ENCODE measurements at places on chromosomes 7 and 10.

DNA sequence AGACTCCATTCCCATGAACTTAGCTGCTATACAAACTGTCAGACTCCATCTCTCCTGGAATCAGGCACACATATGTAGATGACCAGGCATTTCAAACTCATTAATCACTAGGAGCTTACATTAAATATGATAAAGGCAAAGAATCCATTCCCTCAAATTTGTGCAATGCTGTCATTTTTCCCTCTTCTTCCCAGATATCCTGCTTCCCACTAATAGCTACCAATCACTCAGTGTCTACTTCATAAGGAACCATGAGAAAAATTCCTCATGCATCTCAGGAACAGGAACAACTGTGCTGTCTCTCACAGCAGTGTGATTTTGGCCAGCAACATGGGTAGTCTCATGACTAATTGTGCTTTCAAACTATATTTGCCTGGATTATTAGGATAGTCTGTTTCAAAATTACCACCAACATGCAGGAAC is 133.9 kb downstream of the DKK1 start:
- peak; percentile 53 for DNase-seq

GRCh38 chr7:70637726-70638125 is 494.2 kb upstream of the GALNT17 start:
- no peak for DNase-seq

GRCh38 chr7:36372156-36372555 is 17.5 kb upstream of the ANLN start:
- DNase-seq, result no peak

DNA sequence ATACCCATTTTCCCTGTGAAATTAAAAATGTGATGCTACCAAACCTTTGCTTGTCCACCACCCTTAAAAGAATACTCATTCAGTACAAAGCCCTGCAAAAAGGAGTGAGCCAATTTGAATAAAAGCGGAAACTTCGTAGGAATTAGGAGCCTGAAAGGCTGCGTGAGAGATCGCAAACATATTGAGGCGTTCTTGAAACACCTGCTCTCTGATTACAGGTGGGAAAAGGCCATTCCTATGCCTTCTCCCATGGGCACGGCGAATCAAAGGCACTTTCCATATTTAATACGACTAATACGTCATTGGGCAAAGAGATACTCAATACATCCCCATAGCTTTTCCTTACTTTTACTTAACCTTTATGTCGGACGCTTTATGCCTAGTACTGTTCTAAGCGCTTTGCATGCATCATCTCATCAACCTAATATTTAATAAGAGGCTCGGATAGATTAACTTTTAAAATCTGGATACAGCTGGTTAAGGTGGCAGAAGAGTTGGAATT is 30.9 kb upstream of the KMT2E start:
- no peak for DNase-seq

DNA sequence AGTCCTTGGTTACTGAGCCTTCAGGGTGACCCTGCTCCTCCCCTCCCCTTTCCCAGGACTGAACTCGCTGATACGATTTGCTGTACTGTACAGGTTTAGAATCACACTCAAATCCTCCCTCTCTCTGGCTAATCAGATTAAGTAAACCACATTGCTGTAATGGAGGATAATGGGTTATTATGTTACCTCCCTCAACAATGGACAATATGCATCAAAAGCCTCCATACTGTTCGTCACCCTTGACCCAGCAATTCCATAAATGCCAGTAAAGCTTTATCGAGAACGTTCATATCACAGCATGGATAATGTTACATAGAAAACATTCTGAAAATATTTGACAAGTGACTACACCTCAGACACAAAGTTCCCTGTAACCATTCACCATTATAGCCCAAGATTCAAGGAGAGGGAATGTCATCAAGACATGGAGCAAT is 61.7 kb downstream of the FAM107B start:
- DNase-seq, result no peak

DNA sequence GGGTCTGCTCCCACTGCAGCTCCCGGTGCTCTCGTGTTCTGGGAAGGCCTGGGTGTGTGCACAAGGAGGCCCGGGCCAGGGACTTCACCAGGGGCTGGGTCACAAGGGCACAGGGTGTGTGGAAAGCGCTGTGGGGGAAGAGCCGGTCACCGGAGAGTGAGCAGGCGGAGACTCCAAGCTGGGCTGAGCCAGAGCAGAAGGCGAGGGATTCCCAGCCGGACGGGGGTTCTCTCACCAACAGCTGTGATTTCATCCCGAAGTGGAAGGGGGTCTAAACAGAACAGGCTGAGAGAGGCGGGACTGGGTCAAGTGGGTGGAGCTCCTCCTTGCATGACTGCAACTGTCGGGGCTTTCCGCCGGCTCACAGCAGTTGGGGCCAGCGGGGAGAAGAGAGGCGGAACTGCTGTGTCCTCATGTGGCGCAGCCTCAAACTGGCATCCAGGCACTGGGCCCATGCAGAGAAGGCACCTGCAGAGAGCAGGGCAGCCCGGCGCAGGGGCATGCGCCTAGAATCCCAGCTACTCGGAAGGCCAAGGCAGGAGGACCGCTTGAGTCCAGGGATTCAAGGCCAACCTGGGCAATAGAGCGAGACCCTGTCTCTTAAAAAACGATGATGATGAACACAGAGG is 7.6 kb upstream of the ORAI2 start:
- no peak for DNase-seq

GRCh38 chr7:51026341-51026740 is 243.6 kb upstream of the GRB10 start:
- DNase-seq, result no peak

DNA sequence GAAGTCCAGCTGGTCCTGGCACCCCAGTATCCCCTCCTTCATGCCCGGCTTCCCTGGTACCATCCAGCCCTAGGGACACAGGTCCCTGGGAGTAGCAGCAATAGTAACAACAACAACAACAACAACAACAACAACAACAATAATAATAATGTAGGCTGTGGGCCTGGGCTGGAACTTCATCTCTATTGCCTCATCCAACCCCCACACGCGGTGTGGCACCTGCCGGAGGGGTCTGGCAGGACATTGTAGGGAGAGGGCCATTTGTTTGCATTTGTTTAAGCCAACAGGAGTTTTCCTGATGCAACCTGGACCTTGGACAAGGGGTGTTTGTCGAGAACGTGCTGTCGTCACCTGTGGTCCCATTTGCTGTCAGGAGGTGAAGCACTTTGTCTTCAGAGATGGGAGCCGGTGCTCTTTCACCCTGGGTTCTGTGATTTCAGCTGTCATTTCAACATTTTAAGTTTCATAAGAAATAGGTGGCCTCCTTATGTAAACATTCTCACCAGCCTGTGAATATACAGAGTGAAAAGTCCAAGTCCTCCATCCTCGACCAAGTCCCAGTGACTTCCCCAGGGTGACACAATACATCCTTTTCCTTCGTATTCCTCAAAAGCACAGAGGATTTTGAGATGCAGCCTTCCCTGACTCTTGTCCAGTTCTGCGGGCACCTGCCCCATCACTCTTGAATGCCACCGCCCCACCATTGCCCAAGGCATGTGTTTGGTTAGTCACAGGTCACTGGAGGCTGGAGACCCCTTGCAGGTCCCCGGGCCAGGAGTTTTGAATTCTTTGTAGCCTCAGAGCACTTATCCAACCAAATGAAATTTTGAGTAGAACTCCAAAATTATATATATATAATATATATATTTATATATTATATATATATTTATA is 9.2 kb downstream of the LHPP start:
- no peak for DNase-seq

DNA sequence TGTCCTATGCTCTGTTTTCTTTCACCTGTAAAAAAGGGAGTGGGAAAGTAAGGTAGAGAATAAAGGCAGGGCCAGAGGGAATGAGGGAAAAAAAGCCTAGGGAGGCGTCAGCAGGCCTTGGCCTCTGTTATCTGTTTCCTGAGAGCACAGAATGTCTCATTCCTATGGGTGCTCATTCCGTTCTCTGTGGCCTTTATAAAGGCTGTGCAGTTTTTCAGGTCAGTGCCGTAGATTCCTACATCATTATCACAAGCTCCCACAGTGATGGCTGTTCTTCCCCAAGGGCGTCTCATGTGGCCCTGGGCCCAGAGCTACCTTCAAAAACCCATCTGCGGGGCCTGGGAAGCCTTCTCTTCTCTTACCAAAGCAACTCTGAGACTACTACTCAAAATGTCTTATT is 16.7 kb upstream of the AKR1B10 start:
- DNase-seq, result no peak

DNA sequence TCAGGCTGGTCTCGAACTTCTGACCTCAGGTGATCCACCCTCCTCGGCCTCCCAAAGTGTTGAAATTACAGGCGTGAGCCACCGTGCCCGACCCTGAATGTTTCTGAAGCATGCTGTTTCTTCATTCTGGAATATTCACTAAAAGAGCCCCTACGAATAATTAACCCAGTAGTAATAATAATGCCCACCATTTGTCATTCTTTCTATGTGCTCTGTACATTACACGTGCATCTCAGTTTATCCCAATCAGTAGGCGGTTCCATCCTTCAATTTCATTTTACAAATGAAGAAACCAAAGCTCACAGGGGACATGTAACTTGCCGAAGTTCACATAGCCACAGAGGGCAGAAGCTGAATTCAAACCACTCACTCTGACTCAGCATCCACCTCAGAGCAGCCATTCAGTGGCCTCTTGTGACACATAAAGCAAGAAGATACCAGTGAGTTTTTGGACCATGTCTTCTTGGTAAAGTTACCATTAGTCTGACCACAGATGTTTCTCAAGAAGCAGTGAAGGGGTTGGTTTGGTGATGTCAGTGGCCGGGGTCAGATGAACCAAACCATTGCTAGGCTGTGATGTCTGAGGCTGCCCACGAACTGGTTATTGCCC is 71.9 kb upstream of the DUSP5 start:
- DNase-seq, result peak; percentile 99

GRCh38 chr7:86469680-86470295 is 173.9 kb upstream of the GRM3 start:
- DNase-seq, result peak; percentile 49

- no peak for DNase-seq
Measured at GRCh38 chr10:89364531-89364930, 13.3 kb upstream of the IFIT1B start.

GRCh38 chr10:101856626-101857025 is 13.0 kb upstream of the KCNIP2 start:
- DNase-seq, result no peak

- no peak for DNase-seq
Measured at GRCh38 chr10:96619796-96620773, 33.3 kb upstream of the TM9SF3 start.

Measured in astrocyte (in vitro differentiated cells and primary cell).